ENCODE measurements at places on chromosomes 13 and 19.

DNA sequence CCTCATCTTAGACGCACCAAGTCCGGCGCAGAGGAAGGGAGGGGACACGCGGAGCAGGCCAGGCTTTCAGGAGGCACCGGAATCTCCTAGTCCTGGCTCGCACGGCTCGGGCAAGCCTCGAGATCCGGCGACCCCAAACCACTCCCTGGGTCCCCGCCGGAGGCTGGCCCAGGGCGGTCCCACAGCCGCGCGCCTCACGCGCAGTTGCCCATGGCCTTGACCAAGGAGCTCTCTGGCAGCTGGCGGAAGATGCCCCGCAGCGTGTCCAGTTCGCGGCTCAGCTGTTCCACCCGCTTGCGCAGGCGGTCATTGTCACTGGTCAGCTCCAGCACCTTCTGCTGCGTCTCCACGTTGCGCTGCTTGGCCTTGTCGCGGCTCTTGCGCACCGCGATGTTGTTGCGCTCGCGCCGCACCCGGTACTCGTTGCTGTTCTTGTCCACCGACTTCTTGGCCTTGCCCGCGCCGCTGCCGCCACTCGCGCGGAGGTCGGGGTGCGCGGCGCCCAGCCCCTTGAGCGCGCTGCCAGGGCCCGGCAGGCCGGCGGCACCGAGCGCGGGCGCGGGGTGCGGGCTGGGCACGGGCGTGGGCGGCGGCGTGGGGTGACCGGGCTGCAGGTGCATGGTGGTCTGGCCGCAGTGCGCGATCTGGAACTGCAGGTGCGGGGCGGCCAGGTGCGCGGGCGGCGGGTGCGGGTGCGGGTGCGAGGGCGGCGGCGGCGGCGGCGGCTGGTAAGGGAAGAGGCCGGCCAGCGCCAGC lies 1.0 kb downstream of the CEBPA start:
- no peak for DNase-seq

- no peak for DNase-seq
Measured at GRCh38 chr13:72637561-72637960, 89.9 kb downstream of the MZT1 start.

DNA sequence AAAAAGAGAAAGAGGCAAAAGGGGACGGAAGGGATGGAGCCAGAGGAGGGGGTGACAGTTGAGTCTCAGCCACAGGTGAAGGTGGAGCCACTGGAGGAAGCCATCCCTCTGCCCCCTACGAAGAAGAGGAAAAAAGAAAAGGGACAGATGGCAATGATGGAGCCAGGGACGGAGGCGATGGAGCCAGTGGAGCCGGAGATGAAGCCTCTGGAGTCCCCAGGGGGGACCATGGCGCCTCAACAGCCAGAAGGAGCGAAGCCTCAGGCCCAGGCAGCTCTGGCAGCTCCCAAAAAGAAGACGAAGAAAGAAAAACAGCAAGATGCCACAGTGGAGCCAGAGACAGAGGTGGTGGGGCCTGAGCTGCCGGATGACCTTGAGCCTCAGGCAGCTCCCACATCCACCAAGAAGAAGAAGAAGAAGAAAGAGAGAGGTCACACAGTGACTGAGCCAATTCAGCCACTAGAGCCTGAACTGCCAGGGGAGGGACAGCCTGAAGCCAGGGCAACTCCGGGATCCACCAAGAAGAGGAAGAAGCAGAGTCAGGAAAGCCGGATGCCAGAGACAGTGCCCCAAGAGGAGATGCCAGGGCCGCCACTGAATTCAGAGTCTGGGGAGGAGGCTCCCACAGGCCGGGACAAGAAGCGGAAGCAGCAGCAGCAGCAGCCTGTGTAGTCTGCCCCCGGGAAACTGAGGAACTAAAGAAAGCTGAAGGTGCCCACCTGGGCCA lies 2.5 kb downstream of the POLR1G start:
- no peak for DNase-seq

DNA sequence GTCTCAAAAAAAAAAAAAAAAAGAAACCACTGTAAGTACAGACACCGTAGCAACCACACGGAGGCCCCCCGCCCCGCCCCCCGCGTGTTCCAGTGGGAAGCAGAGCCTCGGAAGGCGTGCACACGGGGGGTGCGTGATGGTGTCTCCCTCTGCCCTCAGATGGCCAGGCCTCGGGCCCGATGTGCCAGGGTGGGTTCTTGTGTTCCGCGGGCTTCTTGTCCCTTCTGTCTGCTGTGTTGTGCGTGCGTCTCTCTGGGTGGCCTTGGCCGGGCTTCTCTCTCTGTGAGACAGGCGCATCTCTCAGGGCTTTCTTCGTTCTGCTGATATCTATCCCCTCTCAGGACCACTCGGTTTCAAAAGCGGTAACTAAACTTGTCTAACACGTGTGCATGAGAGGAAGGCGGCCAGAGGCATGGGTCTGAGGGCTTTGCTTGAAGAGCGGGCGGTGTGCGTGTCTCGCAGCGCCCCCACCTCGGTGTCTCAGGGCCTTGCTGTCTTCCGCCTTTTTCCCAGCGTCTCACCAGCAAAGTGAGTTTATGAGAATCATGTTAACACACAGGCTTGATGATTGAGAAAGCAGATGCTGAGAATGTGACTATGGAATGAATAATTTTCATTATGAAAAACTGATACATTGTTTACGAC lies 12.6 kb downstream of the ATP11A start:
- DNase-seq: no peak

DNA sequence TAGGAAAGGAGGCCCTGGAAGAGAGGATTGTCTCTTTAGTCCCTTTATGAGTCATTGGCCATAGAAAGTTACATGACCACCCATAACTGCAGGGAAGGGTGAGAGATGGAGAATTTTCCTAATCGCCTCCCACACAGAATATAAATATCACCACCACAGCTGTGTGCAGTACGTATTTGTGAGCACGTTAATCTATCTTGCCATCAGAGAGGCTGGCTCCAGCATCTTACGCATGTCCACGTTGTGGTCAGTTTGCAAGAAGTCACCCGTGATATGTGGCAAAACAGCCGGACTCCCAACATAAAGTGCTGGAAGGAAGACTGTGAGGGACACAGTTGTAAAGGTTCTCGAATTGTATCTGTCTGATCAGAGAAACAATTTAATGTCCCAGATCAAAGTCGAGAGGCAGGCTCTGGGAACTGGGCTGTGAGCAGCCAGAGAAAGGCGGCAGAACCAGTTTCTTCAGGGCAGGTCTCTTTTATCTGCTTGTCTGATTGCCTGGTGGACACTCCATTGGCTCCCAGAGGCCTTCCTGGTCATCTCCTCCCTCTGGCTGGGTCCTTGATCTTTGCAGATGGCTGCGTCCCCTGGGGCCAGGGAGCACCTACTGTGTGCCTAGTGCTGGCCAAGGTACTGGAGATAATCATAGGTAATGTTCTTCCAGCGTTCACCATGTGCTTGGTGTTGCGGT lies 74.9 kb downstream of the SIPA1L3 start:
- DNase-seq: no peak

- no peak for DNase-seq
Measured at GRCh38 chr13:101967781-101968180, 434.1 kb downstream of the FGF14 start.

DNA sequence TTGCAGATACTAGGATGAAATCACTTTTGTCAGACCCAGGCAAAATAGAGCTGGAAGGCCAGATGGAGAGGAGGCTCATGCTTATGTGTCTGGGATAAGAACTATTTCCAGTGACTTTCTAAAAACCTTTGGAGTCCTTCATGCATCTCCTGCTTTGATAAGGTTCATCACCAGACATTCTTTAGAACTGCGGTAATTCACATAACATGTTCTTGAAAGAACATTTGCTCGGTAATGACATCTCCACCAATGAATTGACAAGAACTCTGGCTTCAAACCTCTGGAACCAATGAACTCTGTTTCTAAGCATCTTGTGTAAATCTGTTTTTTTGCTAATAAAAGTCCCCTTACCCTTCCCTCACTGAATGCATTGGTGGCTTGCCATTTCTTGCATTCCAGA lies 112.0 kb upstream of the KL start:
- DNase-seq: no peak

DNA sequence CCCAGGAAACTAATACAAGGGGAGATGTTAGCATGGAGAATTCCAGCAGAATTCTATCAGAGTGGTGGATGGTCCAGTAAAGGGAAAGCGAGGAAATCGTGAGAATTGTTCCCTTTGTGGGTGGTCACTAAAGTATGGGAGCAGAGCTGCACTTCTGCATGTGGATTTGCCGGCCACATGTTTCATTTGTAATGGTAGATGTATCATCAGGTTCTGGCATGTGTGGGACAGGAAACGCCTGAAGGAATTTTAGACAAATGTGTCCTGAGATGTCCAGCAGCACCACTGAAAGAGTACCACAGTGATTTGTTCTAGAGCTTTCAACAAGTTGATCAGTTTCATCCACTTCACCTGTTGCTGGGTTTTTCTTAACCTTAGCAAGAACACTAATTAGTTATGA lies 308.4 kb downstream of the SHISA2 start:
- no peak for DNase-seq

DNA sequence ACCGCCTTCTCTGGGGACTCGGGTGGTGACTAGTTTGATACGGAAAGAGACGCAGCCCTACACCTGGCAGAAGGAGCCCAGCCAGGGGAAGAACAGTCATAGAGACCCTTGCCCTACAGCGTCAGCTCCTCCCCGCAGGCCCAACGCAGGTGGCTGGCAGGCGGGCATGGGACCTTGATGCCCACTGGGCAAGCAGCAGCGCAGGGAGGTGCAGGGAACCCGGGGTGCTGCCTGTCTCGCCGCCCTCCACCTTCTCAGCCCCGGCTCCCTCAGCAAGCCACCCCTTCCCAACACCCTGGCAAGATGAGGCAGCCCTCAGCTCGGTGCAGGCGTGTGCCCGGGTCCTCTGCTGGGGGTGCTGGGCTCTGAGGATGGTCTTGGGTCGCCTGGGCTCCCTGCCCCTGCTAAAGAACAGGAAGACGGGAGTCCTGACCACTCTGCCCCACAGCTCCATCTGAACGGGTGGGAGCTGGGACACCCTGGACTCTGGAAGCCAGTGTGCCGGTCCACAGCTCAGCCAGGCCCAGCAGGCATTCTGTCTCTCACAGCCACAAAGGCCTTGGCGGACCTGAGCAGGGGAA lies 9.0 kb downstream of the MIER2 start:
- DNase-seq: no peak

- DNase-seq: no peak
Measured at GRCh38 chr13:62563251-62563650, 1147.6 kb upstream of the PCDH20 start.

DNA sequence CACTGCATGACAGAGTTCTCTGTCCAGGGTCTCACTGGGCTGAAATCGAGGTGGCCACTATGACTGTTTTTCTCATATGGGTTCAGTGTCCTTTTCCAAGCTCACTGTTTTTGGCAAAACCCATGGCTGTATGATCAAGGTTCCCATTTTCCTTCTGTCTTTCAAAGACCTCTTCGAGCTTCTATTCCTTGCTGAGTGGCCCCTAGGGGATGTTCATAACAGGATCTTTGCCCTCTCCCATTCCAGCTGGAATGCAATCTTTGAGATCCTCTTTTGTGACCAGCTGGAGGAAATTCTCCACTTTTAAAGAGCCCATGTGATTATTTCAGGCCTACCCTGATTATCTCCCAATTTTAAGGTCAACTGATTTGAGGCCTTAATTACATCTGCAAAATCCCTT lies 572.5 kb upstream of the SLC10A2 start:
- no peak for DNase-seq

Measured in hematopoietic multipotent progenitor cell treated with erythropoietin and hydrocortisone succinate and interleukin-3 and kit ligand, for 15 days (in vitro differentiated cells).